Upper lobe of right lung (tissue), 1 donor: ENCODE measurements at places on chromosomes 5 and 9. TPM values are rescaled to one million over a fixed set of nuclear protein-coding genes. Genes with fewer than 3 reads are reported as not detected.

DNA sequence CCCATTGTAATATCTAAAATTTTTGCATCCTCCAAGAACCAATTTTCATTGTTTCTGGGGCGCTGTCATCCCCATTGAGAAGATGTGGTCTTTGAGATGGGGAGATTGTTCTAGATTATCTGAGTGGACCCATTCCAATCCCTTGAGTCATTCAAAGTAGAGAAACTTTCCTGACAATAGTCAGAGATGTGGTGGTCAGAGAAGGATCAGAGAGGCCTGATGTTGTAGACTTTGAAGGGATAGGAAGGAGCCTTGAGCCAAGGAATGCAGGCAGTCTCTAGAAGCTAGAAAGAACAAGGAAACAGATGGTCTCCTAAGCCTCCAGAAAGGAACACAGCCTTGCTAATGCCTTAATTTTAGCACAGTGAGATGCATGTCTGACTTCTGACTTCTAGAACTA is 80.4 kb downstream of the TEK start:
- no peak overlapping the region for H3K4me3 ChIP-seq
- H3K27ac ChIP-seq = no peak overlapping the region
- peaks cover 16% of the 10 kb centered on the region for H3K4me1 ChIP-seq
- no peaks in the 10 kb centered on the region for H3K27me3 ChIP-seq
- H3K36me3 ChIP-seq = no peaks in the 10 kb centered on the region

TRAF1 gene
- 6.0 TPM for total RNA-seq

- DNase-seq = peak; percentile 64
- peaks cover 4% of the 10 kb centered on the region for H3K4me1 ChIP-seq
- no peaks in the 10 kb centered on the region for H3K27me3 ChIP-seq
- H3K27ac ChIP-seq = no peak overlapping the region
These were observed 37.6 kb upstream of the ORM1 start for GRCh38 chr9:114285166-114285867.

SLC6A3 gene
- 0.52 TPM for total RNA-seq

DNA sequence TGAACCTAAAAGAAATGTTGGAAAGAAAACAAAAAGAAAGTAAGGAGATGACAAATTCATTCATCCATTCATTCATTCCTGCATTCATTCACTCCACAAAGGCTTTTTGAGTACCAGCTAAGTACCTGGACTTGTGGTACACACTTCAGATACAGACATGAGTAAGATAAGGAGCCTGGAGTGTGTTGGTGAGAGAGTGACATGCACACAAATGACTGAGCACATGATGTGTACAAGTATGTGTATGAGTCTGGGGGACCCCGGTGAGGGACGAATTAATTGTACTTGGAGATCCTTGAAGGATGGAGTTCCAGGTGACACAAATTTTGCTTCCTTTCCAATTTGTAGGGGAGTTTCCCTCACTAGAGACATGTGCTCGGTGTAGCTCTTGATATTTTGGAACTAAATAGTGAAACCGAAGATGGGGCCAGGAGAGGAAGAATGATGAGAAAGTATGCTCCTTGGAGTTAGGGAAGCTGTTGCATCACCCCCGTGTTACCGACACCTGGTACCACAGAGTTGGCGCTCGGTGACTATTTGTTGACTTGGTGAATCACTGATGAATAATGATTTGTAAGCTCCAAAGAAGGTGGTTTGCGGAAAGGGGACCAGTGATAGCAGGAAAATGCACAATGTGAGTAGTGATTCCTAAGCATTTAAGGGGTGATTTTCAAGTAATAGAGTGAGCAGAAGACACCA is 509.8 kb downstream of the CCDC171 start:
- no peaks in the 10 kb centered on the region for H3K4me1 ChIP-seq
- H3K36me3 ChIP-seq = no peaks in the 10 kb centered on the region
- no peak overlapping the region for H3K4me3 ChIP-seq
- DNase-seq = no peak
- H3K27ac ChIP-seq = no peak overlapping the region

GRCh38 chr9:4792054-4792571 is 631 bp upstream of the RCL1 start:
- H3K4me3 ChIP-seq = peak overlapping the region; percentile 91
- DNase-seq = no peak
- peaks cover 23% of the 10 kb centered on the region for H3K4me1 ChIP-seq
- H3K36me3 ChIP-seq = no peaks in the 10 kb centered on the region
- H3K27ac ChIP-seq = peak overlapping the region; percentile 55

GRCh38 chr5:133830281-133830680 is 138.1 kb downstream of the C5orf15 start:
- H3K4me3 ChIP-seq = no peak overlapping the region
- H3K4me1 ChIP-seq = no peaks in the 10 kb centered on the region
- no peaks in the 10 kb centered on the region for H3K36me3 ChIP-seq
- no peak for DNase-seq

- DNase-seq = no peak
- no peaks in the 10 kb centered on the region for H3K36me3 ChIP-seq
- H3K27ac ChIP-seq = no peak overlapping the region
These were observed 308.3 kb downstream of the ZSWIM6 start for GRCh38 chr5:61640179-61641021.
